ENCODE measurements at places on chromosomes 13 and 19.

DNA sequence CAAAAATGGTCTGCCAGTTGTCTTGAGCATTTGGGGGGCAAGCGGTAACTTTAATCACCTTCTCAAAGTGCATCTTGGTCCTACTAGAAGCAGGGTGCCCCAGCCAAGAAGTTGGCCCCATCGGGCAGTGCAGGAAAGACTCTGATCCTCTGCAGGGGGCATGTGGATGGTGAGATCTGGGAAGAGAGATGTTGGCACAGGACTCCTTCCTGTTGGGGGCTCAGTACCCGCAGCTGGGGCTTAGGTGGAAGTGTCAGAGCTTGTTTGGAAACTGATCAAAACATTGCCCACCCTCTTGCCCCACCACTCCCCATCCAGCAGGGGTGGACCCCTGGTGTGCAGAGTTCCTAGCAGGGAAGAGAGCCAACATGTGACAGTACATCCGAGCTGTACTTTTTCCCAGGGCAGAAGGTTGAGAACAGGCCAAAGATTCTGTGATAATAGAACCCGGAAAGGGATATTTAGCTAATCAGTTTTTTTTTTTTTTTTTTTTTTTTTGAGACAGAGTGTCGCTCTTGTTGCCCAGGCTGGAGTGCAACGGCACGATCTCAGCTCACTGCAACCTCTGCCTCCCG lies 8.8 kb downstream of the RRAS start:
- no peak for DNase-seq

- DNase-seq: no peak
Measured at GRCh38 chr19:8663920-8664670, 33.7 kb downstream of the NFILZ start.

DNA sequence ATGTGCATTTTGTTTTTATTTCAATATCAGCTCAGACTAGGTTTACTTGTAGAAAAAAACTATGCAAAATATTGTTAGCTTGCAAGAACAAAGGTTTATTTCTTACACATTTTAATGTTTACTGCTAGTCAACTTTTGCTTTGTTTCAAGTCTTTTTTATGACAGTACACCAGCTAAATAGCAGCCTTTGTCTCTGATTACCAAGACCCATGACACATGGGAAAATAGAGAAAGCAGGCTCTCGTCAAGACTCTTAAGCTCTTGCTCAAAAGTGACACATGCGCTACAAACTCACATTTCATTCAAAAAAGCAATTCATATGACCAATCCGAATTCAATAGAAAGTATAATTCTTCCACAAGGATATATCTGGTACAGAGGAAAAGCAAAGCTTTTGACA lies 642.3 kb upstream of the SLITRK1 start:
- no peak for DNase-seq

- DNase-seq: no peak
Measured at GRCh38 chr19:13885826-13886365, 9.0 kb downstream of the NANOS3 start.

- no peak for DNase-seq
Measured at GRCh38 chr13:52002361-52002760, 8.9 kb downstream of the ATP7B start.

DNA sequence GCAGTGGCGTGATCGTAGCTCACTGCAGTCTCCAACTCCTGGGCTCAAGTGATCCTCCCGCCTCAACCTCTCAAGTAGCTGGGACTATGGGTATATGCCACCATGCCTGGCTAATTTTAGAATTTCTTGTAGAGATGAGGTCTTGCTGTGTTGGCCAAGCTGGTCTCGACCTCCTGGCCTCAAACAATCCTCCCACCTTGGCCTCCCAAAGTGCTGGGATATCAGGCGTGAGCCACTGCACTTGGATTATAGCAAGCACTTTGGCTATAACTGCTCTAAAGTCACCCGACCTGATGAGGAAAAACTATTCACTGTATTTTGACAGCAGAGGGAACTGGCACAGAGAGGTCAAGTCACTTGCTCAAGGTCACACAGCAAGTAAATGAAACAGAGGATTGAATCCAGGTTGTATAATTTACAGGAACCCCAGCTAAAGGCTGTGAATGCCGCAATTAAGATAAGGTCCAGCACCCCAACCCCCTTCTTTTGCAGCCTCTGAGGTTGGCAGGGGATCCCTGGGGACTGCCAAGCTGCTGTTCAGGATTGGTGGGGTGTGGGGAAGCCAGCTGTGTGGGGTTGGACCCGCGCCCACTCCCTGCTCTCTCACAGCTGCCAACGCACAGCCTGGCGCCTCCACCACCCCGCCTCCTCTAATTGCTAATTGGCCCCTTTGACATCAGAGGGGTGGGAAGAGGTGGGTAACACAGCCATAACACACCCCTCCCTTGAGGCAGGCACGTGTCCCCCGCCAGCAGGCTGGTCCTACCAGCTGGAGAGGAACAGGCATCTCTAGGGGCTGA lies 6.0 kb downstream of the TMIGD2 start:
- DNase-seq: no peak

GRCh38 chr19:2185734-2186070 lies 22.0 kb downstream of the DOT1L start:
- no peak for DNase-seq

DNA sequence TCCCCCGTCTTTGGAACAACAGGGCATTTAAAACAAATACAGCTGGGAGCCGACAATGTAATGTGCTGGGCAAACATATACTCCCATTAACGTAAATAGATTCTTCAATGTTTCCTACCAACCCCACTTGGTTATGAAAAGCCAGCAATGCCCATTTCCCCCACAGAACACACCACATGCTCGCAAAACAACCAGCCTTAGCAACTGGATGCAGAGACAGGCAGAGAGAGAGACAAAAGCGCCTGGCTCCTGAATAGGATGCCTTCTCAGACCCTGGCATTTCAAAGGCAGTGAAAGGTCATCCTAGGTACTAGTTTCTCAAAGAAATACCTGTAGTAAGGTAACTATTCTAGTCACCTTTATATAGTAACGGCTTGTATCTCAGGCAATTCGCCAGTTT lies 462.9 kb downstream of the ITGBL1 start:
- no peak for DNase-seq

DNA sequence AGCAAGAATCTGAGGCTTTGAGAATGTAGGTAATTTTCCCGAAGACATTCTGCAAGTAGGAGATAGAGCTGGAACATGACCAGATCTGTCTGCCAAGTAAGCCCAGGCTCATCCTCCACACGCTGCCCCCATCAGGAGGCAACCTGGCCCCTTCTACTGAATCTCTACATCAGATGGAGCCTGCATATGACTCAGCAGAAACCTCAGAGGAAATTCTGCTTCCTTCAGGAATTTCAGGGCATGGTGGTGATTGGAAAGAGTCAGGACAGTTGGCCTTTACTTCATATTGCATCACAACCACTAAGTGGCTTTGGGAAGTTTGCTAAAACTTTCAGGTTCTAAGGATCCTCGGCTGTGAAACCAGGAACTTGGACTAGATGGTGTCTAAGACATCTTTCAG lies 85.2 kb downstream of the LRRC63 start:
- DNase-seq: no peak

- no peak for DNase-seq
Measured at GRCh38 chr13:24249624-24250023, 59.8 kb upstream of the C1QTNF9 start.

DNA sequence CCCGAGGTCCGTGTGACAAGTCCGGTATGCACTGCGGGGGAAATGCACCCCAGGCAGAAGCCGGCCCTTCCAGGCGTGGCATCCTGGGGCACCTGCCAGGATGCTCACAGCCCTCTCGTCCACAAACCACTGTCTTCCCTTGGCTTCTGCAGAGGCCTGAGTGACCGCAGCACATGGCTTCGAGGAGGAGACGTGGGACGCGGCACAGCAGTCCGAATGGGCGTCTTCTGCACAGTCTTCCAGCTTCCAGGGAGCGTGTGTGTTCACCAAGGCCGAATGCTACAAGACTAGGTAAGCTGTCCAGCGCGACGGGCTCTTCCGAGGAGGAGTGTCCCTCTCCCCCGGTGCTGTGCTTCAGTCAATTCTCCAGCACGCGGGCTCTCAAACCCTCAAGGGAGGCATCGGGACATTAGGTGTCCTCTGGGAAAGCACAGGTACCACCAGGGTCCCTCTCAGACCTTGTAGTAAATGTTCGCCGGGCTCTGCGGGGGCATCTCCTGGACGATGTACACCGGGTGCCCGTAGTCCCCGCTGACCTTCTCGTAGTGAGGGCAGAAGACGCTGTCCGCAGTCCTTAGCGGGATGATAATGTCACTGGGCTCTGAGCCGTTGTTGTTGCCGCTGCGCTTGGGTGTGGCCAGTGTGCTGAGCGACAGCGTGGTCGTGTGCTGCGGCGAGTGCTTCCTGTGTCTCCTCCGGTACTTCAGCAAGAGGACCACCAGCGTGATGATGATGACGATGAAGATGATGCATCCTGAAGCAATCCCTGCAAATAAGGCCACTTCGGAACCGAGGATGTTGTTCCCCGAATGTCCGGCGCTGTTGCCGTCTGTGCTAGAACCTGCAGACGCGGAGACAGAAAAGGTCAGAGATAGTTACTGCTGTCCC lies 42.6 kb downstream of the EFNB2 start:
- DNase-seq: no peak

DNA sequence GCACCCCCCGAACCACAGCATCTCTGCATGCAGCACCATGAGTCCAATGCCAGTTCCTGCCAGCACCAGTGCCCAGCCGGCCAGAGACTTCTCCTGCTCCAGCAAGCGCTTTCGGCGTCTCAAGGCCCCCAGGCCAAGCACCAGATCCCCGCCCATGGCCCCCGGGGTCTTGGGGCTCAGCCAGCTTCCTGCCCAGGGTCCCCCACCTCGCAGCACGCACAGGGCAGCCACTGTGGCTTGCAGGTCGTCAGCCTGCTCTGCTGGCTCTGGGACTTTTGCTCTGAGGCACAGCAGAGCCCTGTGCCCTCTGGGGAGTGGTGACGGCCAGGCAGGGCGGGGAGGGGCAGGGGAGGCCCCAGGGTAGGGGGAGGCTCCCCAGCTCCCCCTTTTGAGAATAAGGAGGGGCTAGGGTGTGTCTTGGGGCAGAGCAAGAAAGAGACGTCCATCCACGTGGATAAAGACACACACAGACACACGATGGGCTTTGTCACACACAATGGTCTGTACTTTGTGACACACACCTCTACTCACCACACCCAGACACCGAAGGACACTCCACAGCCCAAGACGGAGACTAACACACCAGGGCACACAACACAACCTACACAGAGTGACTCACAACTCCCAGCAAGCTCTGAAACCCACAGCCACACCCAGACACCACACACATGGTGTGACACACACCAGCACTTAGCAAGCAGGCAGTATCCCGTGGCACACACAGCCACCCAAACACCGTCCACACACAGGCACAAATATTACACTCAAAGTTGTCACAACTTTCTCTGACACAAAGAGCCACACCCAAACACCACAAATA lies at the start of gene KCNN4:
Gene KCNN4 (minus strand): TSS at position 268 of the 820 bp plus-strand sequence. CDS start 112 bp downstream, at position 156.
- DNase-seq: no peak

GRCh38 chr19:29454109-29454508 lies 71.7 kb upstream of the VSTM2B start:
- DNase-seq: no peak

- no peak for DNase-seq
Measured at GRCh38 chr13:97948041-97948440, 5.4 kb upstream of the IPO5 start.

DNA sequence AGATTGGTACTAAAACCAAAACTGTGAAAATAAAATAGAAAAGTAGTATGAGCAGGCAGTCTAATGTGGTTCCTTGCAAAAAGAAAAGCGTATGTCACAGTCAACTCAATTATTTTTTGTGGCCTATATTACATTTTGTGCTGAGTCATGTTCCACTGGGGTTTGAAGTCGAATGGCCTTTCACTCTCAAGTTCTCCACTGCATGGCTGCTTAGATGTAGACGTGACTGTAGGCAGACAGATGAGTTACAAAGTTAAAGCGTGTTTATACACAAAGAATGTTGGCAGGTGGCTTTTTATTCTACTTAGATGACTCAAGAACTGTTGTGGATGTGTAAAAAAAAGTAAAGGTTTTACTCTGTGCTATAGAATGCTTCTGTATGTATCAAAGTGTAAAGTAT lies 133.9 kb downstream of the SLITRK6 start:
- DNase-seq: no peak

DNA sequence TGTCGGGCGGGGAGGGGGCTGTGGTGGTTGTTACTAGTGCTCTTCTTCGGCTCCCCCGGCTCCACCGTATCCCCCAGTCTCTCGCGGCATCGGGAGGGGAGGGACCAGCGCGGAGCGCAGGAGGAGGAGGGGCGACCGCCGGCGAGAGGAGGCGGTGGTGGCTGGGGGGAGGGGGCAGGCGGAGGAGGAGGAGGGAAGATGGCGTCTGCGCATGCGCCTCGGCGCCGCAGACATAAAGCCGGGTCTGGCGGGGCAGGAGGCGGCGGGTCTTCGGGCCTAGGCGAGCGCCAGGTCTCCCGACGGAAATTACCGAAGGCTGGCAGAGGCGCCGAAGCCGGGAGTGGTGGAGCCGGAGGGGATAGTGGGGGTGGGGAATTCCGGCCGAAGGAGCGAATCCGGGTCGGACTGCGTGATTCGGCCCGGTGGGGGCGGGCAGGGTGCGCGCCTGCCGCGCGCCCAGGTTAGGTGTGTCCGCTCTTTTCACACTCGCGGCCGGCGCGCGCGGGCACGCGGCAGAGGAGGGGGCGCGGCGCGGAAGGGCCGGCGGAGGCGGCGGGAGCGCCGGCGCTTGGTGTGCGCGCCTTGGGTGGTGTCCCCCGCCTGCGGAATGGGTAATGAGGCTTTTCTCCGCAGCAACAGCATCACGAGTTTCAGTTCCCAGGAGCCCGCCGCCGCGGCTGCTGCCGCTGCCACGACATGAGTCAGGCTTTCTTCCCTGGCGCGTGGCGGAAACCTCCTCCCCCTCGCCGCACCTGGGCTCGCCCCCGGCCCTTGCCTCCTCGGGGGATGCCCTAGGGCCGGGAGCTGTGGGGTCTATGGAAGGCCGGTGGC lies 1.3 kb upstream of the TSC22D1 start:
- DNase-seq: peak; percentile 94

GRCh38 chr13:40495621-40496001 lies 170.8 kb downstream of the FOXO1 start:
- DNase-seq: no peak

- DNase-seq: no peak
Measured at GRCh38 chr19:6952956-6953355, 65.6 kb downstream of the ADGRE1 start.

DNA sequence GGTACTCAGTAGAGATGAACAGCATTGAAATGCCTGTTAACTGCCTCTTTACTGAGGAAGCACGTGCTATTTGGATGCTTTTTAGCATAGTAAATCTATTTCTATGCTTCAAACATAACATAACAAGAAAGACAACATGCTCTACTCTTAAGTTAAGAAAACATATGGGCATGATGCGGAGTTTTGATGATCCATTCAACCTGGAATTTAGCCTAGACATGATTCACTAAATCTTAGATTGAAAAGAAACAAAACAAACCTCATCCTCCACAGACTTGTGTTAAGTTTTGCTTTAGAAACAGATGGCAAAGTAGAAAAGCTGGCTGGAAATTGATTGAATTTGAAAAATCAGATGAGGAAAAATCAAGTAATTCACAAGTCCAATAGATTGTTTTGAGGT lies 593.8 kb downstream of the OLFM4 start:
- no peak for DNase-seq

Measured in stimulated activated CD4-positive, alpha-beta T cell treated with anti-CD3 and anti-CD28 coated beads, Interleukin-1b, Interleukin-23, amount 100 ng/mL, for 1 hour (primary cell).